Renal pelvis (tissue), 12 donors: ENCODE measurements at places on chromosomes 16 and 17. TPM values are rescaled to one million over a fixed set of nuclear protein-coding genes. Genes with fewer than 3 reads are reported as not detected.

- no peak for DNase-seq
Measured at GRCh38 chr17:71938340-71939010, 182.3 kb upstream of the SOX9 start.

GRCh38 chr16:4805231-4805630 is 2.8 kb upstream of the ROGDI start:
- DNase-seq, result no peak

GRCh38 chr17:79909121-79909520 is 69.9 kb upstream of the CBX4 start:
- DNase-seq, result no peak

DNA sequence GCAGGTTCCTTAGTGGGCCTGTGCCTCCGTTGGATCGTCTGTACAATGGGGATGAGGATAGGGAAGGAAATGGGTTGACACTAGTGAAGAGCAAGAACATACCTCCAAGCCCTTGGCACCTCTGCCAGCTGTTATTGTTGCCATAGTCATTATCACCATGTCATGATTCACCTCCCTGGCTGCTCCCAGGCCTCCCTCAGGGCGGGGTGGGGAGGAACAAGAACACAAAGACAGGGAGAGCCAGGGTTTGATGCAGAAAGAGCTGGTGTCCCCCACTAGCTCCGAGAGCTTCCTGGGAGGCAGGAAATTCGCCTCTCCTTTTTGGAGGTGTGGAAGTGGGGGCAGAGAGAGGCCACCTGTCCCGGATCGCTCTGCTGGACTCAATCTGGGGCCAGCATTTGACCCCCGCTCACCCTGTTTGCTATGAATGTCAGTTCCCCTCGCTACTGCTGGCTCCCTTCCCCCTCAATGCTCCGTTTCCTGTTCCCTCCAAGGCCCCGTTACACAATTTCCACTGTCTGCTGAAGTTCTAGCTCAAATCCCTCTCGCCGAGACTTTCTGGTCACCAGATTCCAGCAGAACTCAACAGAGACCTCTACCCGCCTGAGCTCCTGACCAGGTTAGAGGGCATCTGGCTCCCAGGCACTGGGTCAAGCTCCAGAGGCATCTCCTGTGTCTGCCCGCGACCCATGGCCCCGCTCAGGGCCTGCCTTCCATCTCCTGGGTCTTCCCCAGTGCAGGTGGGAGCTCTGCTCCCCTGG is 9.1 kb downstream of the TIMP2 start:
- DNase-seq, result no peak

Gene KRT16
- not detected for polyA plus RNA-seq

DNA sequence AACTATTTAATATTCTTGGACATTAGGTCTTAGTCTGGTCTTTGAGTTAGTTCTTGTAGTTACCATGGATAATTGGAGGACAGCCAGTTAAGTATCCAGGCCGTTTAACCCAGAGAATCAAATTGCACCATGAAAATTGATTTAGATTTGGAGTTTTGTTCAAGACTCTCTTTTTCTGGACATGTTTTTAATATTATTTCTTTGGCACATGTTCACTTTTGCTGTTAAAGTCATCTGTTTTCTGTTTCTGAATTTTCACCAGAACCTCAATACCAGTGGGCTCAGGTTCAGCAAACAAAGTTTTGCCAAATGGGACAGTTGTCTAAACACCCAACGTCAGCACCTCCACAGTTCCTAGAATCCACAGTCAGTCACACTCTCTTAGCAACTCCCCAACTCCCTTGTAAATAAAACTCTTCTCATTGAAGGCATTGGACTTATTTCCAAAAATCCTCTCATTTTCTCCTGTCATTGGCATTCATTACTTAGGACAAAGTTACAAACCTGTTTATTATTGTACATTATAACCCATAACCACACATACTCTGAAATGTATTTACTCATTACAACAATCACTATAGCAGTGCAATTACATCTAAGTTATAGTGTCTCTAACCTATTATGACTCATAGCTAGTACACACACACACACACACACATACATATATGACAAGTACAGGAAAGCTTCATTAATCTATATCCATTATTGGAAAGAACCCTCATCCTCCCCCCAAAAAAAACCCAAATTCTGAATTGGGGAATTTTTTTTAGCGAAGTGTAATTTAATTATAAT is 33.5 kb upstream of the DNAH9 start:
- no peak for DNase-seq

- DNase-seq, result no peak
Measured at GRCh38 chr17:46833840-46834208, 15.3 kb upstream of the WNT3 start.
